Stimulated activated CD4-positive, alpha-beta T cell treated with anti-CD3 and anti-CD28 coated beads, Interleukin-2, amount 100 ng/mL, for 24 hours (primary cell): ENCODE measurements at places on chromosomes 3 and 15.

- DNase-seq, result no peak
Measured at GRCh38 chr3:40920041-40920440, 279.3 kb upstream of the CTNNB1 start.

DNA sequence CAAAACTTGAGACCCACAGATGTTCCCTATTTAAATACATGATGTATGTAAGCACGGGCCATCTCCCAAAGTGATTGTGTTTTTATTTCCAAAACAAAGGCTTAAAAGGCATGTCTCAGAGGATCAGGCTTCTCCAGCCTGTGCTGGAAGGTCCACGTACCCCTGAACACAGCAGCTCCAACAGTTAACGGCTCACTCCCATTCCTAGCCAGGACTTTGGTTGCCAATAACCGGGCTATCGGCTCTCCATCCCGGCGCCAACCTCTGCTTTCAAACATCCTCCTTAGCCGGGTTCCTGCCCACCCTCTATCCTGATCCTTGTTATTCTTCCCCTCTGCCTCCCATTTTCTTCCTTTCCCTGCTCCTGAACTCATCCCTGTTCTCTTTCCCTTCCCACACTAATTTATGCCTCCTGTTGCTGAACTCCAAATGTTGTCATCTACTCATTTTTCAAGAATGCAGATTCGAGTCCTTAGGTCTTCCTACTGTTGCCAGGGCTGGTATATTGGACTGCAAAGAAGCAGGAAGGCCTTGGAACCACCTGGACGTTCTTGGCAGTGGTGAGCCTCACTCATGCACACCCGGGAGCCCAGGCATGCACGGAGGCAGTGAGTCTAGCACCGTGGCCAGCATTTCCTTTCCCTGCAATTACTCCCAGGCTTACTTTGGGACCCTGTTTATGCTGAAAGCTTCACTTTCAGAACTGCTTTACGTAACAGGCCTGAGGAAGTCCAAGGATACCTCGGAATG, 128.4 kb upstream of the RAD18 start:
- no peak for DNase-seq

GRCh38 chr15:57321485-57321884, 54.8 kb upstream of the CGNL1 start:
- DNase-seq, result no peak

GRCh38 chr15:59657635-59658125, 365 bp upstream of the GTF2A2 start:
- DNase-seq, result peak; percentile 20
